Activated naive CD8-positive, alpha-beta T cell treated with anti-CD3 and anti-CD28 coated beads, Interleukin-2, amount 10 ng/mL, durations not matched to agents 7 days and 5 days (primary cell): ENCODE measurements at places on chromosomes 11 and 22. TPM values are rescaled to one million over a fixed set of nuclear protein-coding genes. Genes with fewer than 3 reads are reported as not detected.

DNA sequence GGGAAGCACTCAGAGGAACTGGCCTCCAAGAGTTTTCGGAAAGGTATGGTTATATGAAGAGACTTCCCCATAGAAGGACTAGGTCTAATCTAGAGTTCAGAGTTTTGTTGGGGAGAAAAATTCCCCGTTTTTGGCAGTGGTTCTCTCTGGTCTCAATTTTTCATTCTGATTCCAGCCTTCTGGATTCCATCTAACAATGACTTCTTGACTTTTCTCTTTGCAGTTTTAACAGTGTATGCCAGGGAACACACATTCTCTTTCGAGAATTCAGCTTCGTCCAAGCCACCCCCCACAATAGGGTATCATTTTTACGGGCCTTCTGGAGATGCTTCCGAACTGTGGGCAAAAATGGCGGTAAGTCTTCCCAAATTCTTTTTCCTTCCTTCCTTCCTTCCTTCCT is 115.6 kb downstream of the CSTPP1 start:
- H3K4me1 ChIP-seq, result no peaks in the 10 kb centered on the region
- no peak overlapping the region for H3K27ac ChIP-seq
- no peak overlapping the region for H3K4me3 ChIP-seq
- H3K36me3 ChIP-seq, result peaks cover 6% of the 10 kb centered on the region
- DNase-seq, result no peak

- H3K4me3 ChIP-seq, result no peak overlapping the region
- no peaks in the 10 kb centered on the region for H3K27me3 ChIP-seq
- DNase-seq, result no peak
- H3K36me3 ChIP-seq, result no peaks in the 10 kb centered on the region
- no peaks in the 10 kb centered on the region for H3K4me1 ChIP-seq
- H3K27ac ChIP-seq, result no peak overlapping the region
Observed at GRCh38 chr11:73452726-73453125, 76.5 kb downstream of the RELT start.

GRCh38 chr11:46719048-46719542 is at the start of gene F2:
F2 (plus strand) TSS chr11:46719213; CDS start chr11:46719236, 23 bp downstream.
- H3K27ac ChIP-seq, result peak within 1 kb of the TSS; percentile 15
- H3K4me1 ChIP-seq, result peaks cover 7% of the 10 kb centered on the region
- no peak within 1 kb of the TSS for H3K4me3 ChIP-seq
- no peaks in the 10 kb centered on the region for H3K36me3 ChIP-seq
- no peaks in the 10 kb centered on the region for H3K27me3 ChIP-seq
- DNase-seq, result no peak

GRCh38 chr11:72112978-72113808 is 698 bp upstream of the ANAPC15 start:
- H3K36me3 ChIP-seq, result peaks cover 2% of the 10 kb centered on the region
- DNase-seq, result no peak
- H3K27me3 ChIP-seq, result no peaks in the 10 kb centered on the region
- H3K4me3 ChIP-seq, result peak overlapping the region; percentile 94
- H3K27ac ChIP-seq, result peak overlapping the region; percentile 99

Gene NAV2
- total RNA-seq, result 4.1 TPM

GRCh38 chr11:13463779-13464290 is 813 bp upstream of the BTBD10 start:
- H3K27ac ChIP-seq, result peak overlapping the region; percentile 100
- H3K27me3 ChIP-seq, result peaks cover 5% of the 10 kb centered on the region
- H3K4me3 ChIP-seq, result peak overlapping the region; percentile 99
- H3K36me3 ChIP-seq, result peaks cover 15% of the 10 kb centered on the region
- DNase-seq, result no peak
- peaks cover 28% of the 10 kb centered on the region for H3K4me1 ChIP-seq

- peaks cover 22% of the 10 kb centered on the region for H3K4me1 ChIP-seq
- no peaks in the 10 kb centered on the region for H3K27me3 ChIP-seq
- DNase-seq, result no peak
Observed at GRCh38 chr11:46413760-46414465, 22.3 kb upstream of the CHRM4 start.

DNA sequence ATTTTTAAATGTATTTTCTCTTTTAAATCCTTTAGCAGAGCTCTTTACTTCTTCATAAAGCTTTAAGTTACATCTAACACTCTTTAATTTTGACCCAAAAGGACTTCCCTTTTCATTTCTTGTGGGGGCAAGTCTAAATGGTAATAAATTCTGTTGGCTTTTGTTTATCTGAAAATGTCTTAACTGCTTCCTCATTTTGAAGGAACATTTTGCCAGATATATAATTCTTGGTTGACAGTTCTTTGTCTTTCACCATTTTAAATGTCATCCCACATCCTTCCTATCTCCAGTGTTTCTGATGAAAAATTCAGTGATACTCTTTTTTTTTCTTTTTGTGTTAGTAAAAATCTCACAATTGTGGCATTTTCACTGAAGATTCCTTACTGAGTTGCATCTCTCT is 44.7 kb upstream of the ZBTB44 start:
- H3K4me1 ChIP-seq, result peaks cover 2% of the 10 kb centered on the region
- peaks cover 8% of the 10 kb centered on the region for H3K27me3 ChIP-seq
- no peak overlapping the region for H3K27ac ChIP-seq
- peaks cover 9% of the 10 kb centered on the region for H3K36me3 ChIP-seq
- no peak overlapping the region for H3K4me3 ChIP-seq

Gene NFAM1
- 0.22 TPM for total RNA-seq

GRCh38 chr11:32508780-32509179 is 73.4 kb upstream of the WT1 start:
- no peak for DNase-seq
- no peak overlapping the region for H3K27ac ChIP-seq
- peaks cover 1% of the 10 kb centered on the region for H3K27me3 ChIP-seq
- H3K36me3 ChIP-seq, result no peaks in the 10 kb centered on the region
- no peak overlapping the region for H3K4me3 ChIP-seq

DNA sequence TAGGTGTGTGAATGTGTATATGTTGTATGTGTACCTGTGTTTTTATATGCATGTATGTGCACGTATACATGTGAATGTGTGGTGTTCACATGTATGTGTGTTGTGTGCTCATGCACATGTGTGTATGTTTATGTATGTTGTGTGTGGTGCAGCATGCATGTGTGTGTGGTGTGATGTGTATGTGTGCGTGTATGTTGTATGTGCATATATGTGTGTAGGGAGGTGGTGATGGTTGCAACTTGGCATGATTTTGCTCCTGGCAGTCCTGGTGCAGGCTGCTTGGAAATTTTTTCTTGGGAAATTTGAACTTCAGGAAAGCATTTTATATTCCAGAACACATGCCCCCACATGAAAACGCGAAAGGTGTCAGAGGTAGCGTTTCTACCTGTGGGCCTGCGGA is 1177.8 kb downstream of the TBC1D22A start:
- H3K27ac ChIP-seq, result no peak overlapping the region
- H3K4me1 ChIP-seq, result peaks cover 2% of the 10 kb centered on the region

- no peaks in the 10 kb centered on the region for H3K4me1 ChIP-seq
- H3K27ac ChIP-seq, result no peak overlapping the region
- peaks cover 6% of the 10 kb centered on the region for H3K36me3 ChIP-seq
- no peak for DNase-seq
- H3K27me3 ChIP-seq, result no peaks in the 10 kb centered on the region
Observed at GRCh38 chr11:130872981-130873380, 43.3 kb downstream of the SNX19 start.

DNA sequence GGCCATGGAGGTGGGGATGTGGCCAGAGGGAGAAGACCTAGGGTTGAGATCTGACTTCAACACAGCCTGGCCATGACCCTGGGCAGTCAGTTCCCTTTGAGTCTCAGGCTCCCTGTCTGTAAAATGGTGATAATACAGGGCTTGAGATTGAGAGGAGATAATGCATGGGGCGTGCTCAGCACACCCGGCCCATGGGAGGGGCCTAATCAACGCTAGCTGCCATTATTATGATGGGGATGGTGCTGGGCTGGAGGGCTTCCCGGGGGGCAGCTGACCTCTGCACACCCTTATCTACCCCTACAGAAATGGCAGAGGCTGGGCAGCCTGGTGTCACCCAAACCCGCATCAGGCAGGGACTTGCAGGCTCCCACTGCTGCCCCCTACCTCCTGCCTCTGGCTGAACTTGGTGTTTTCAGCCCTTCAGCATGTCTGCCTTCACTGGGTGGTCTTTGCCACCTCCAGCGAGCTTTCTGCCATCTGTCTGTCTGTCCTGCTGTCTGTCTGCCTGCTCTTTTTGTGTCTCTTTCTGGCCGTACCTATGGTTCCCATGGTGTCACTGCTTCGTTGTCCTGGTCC is 84.5 kb downstream of the CACNA1I start:
- H3K4me3 ChIP-seq, result no peak overlapping the region
- peaks cover 3% of the 10 kb centered on the region for H3K27me3 ChIP-seq
- no peak for DNase-seq

GRCh38 chr11:133525976-133526375 is 6.3 kb downstream of the OPCML start:
- no peak overlapping the region for H3K4me3 ChIP-seq
- peaks cover 10% of the 10 kb centered on the region for H3K27me3 ChIP-seq
- H3K36me3 ChIP-seq, result no peaks in the 10 kb centered on the region

Gene NRXN2
- total RNA-seq, result 0.36 TPM

GRCh38 chr11:57513911-57514537 is 1.5 kb downstream of the SLC43A1 start:
- peaks cover 6% of the 10 kb centered on the region for H3K36me3 ChIP-seq
- peak overlapping the region; percentile 99 for H3K4me3 ChIP-seq
- peaks cover 36% of the 10 kb centered on the region for H3K4me1 ChIP-seq
- peak; percentile 62 for DNase-seq

DNA sequence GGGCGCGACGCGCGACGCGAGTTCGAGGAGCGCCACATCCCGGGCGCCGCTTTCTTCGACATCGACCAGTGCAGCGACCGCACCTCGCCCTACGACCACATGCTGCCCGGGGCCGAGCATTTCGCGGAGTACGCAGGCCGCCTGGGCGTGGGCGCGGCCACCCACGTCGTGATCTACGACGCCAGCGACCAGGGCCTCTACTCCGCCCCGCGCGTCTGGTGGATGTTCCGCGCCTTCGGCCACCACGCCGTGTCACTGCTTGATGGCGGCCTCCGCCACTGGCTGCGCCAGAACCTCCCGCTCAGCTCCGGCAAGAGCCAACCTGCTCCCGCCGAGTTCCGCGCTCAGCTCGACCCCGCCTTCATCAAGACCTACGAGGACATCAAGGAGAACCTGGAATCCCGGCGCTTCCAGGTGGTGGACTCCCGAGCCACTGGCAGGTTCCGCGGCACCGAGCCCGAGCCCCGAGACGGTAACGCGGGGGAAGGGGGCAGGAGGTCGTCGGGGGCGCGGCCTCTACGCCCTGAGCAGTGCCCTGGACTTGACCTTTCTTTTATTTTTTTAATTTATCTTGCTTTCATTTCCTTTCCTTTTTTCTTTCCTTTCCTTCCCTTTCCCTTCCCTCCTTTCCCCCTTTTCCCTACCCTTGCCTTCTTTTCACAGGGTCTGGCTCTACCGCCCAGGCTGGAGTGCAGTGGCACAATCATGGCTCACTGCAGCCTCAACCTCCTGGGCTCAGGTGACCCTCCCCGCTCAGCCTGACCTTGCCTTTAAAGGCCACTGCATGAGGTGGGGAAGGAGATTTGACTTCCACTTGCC is 5.0 kb downstream of the MPST start:
- H3K4me1 ChIP-seq, result peaks cover 8% of the 10 kb centered on the region
- no peak overlapping the region for H3K27ac ChIP-seq
- peaks cover 8% of the 10 kb centered on the region for H3K27me3 ChIP-seq
- H3K4me3 ChIP-seq, result no peak overlapping the region
- H3K36me3 ChIP-seq, result peaks cover 5% of the 10 kb centered on the region

Gene TMEM121B
- 0.08 TPM for total RNA-seq

GRCh38 chr11:65118097-65118837 is 766 bp upstream of the ZNHIT2 start:
- H3K4me3 ChIP-seq, result peak overlapping the region; percentile 88
- peak overlapping the region; percentile 89 for H3K27ac ChIP-seq
- peaks cover 21% of the 10 kb centered on the region for H3K36me3 ChIP-seq
- H3K27me3 ChIP-seq, result no peaks in the 10 kb centered on the region

DNA sequence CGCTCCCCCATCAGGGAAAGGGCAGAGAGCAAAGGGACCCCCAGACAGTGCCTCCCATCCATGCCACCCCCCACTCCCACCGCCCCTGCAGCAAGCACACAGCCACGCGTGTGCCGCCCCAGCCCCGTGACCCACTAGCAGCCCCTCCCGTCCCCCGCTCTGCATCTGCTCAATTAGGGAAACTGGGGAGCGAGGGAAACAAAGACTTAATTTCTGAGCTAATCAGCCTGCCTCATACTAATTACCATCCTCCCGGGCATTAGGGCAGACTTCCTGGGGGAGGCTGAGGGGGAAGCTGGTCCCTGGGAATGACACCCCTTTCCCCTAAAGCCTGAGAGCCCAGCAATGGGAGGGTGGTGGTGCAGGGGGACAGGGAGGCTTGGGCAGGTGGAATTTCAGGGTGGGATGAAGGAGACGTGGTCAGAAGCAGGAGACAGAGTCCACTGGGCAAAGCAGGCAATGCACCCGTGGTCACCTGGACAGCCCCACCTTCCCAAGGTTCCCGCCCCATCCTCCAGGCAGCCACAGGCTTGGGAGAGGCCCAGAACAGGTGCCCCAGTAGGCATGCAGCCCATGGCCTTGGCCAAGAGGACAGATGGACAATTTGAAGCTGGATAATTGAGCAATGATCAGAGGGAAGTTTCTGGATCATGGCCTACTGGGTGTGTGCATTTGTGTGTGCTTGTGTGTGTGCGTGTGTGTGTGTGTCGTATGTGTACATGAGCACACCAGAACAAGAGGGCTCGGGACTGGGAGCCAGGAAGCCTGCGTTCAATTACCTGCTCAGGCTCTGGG is 20.6 kb downstream of the ELFN2 start:
- H3K36me3 ChIP-seq, result no peaks in the 10 kb centered on the region
- peaks cover 4% of the 10 kb centered on the region for H3K4me1 ChIP-seq
- no peak overlapping the region for H3K27ac ChIP-seq
- no peak overlapping the region for H3K4me3 ChIP-seq
- DNase-seq, result no peak

Gene OR10A5
- not detected for total RNA-seq

GRCh38 chr11:35954205-35954604 is 10.3 kb downstream of the LDLRAD3 start:
- H3K27ac ChIP-seq, result no peak overlapping the region
- H3K4me1 ChIP-seq, result no peaks in the 10 kb centered on the region
- DNase-seq, result no peak
- H3K36me3 ChIP-seq, result no peaks in the 10 kb centered on the region
- peaks cover 12% of the 10 kb centered on the region for H3K27me3 ChIP-seq

Gene CCDC188
- total RNA-seq, result 0.51 TPM

Gene KCTD14
- not detected for total RNA-seq

GRCh38 chr22:21567456-21568346 is at the start of gene UBE2L3:
UBE2L3 (plus strand) TSS chr22:21567714; CDS start chr22:21567745, 31 bp downstream.
- peak; percentile 92 for DNase-seq
- H3K27me3 ChIP-seq, result peaks cover 2% of the 10 kb centered on the region
- H3K27ac ChIP-seq, result peak within 1 kb of the TSS; percentile 94
- peaks cover 37% of the 10 kb centered on the region for H3K4me1 ChIP-seq
- H3K4me3 ChIP-seq, result peak within 1 kb of the TSS; percentile 97
- peaks cover 9% of the 10 kb centered on the region for H3K36me3 ChIP-seq

Gene TBX1
- 0.37 TPM for total RNA-seq

- H3K27me3 ChIP-seq, result peaks cover 5% of the 10 kb centered on the region
- H3K4me3 ChIP-seq, result no peak overlapping the region
- no peak overlapping the region for H3K27ac ChIP-seq
- H3K4me1 ChIP-seq, result no peaks in the 10 kb centered on the region
Observed at GRCh38 chr11:113271551-113272245, 42.7 kb upstream of the TTC12 start.
